Activated CD4-positive, alpha-beta T cell treated with anti-CD3 and anti-CD28 coated beads, Interleukin-2, amount 50 U/mL, for 1 hour (primary cell): ENCODE measurements at places on chromosomes 1 and 21.

GRCh38 chr1:173474097-173474779, 2.9 kb upstream of the PRDX6 start:
- no peak for DNase-seq

DNA sequence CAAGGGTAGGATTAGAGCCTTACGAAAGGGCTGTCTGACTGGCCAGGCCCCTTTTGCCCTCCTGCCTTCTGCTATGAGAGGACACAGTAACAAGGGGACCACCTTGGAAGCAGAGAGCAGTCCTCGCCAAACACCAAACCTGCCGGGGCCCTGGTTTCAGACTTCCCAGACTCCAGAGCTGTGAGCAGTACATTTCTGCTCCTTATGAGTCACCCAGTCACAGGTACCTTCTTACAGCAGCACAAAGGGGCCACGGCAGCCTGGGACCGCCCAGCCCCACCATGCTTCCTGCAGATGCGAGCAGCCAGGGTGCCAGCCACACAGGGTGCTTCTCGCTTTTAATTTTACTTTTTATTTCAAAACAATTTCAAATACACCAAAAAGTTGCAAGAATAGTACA, 17.2 kb upstream of the POFUT2 start:
- DNase-seq, result peak; percentile 51

GRCh38 chr1:17439250-17440073, at the start of gene RCC2:
RCC2 (minus strand) TSS chr1:17439677; CDS start chr1:17438514, 1,163 bp downstream.
- peak; percentile 67 for DNase-seq

DNA sequence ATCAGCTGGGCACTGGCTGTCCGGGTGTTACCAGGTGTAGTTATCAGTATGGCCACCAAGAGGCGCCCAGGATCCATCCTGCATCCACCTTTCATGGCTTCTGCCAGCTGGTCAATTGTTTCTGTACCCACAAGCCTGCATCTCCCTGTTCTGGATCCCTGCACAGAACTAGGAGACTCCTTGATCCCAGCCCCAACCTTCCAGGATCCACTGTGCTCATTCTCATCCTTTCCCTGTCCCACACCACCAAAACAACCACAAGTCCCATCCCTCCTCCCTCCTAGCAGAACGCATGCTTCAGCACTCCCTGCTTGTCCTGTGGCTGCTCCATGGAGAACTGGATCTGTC, 27.2 kb upstream of the FOXE3 start:
- DNase-seq, result peak; percentile 24

DNA sequence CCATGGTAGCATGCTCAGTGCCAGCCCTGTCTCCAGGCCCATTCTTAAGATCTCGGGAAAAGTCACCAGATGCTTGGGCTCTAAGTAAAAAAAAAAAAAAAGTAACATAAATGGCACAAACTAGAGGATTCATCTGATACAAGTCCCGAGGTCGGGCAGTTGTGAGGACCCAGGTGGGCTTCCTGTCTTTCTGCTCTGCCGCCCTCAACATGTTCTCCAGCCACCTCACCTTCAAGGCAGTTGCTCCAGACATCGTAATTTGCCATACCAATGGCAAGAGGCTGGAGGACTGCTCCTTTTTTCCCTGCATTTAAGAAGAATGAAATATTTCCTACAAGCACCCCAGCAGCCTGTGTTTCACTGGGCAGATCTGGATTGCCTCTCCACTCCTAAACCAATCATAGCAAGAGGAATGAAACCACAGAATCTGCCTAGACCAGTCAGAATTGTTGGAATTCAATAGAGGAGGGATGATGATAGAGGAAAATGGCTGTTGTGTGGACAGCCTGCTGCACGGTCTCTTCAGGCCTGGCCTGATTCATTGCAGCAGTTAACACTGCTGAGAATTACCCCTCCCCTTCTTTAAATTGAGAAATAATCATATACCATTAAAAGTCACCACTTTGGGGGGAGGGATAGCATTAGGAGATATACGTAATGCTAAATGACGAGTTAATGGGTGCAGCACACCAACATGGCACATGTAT, 5.4 kb downstream of the HMGN2 start:
- DNase-seq, result no peak

GRCh38 chr1:211469938-211470529, 21.9 kb downstream of the RD3 start:
- peak; percentile 39 for DNase-seq

DNA sequence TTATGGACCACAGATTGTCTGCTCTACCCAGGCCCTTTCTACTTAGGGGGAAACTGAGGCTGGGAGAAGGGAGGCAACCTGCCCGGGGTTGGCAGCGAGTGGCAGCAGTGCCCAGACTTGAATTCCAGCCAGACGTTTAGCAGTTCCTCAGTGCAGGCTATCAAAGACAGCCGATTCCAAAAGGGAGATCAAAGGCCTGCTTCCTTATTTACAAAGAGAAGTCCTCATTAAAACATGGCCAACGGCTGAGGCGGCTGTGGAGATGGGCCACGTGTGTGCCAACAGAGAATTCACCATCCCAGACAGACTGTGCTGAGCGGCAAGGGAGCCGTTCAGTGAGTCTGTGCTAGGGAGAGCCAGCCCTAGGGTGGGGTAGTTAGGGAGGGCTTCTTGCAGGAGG, 27.7 kb downstream of the C1QB start:
- DNase-seq, result no peak

DNA sequence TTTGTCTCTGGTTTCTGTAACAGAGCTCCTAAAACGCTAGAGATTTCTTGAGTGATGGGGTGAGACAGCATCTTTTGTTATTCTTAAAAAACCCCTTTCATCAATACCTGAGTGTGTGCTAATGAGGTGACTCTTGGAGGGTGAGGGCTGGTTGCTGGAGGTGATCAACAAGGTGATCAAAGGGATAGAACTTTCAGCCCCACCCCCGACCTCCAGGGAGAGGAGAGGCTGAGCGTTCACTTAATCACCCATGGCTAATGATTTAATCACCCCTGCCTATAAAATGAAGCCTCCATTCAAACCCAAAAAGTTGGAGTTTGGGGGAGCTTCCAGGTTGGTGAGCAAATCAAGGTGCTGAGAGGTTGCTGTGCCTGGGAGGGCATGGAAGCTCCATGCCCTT, 175.4 kb downstream of the SLC35F3 start:
- no peak for DNase-seq

DNA sequence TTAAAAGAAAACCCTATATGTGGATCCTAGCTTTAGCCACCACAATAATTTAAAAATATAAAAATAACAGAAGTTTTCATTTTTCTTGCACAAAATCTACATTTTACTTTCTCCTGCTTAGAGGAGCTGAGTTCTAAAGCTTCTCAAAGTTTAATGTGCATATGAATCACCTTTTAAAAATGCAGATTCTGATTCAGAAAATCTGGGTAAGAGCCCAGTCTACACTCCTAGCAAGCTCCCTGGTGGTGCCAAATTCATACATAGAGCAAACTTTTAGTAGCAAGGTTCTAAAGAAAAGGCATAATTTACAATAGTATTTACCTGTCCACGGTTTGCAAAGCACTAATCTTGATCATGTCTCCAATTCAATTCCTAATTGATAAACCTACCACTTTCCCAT, 19.3 kb downstream of the RSBN1 start:
- DNase-seq, result no peak

DNA sequence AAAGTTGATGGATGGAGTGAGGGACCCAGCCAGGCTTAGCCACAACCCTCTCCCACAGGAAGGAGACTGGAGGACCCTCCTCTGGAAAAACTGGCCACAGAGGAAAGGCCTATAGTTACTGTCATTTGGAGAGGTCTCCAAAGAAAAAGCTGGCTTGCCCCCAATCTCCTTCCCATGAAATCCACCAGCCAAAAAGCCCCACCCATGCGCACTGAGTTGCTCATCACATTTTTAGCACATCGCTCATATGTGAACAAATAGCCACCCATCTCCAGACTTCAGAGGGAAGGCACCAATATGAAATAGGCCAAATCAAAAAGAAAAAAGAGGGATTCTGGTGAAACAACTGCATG, 36.9 kb upstream of the QSOX1 start:
- no peak for DNase-seq

DNA sequence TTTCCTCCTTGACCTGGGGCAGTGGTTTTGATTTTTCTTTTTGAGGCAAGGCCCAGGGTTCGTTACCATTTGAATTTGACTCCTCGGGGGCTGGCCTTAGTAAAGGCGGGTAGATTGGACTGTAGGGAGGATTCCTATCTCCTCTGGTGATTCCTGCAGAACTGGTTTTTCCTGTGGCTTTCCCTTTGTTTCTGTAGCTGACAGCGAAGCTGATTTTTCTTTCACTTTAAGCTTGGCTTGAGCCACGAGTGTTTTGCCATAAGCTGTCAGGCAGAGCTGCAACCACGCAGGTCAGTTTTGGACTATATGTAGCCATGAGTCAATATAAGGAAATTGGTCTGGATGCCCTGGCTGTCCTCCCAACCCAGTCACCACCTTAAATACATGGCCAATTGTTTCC, 28.7 kb upstream of the KCNJ15 start:
- DNase-seq, result no peak

DNA sequence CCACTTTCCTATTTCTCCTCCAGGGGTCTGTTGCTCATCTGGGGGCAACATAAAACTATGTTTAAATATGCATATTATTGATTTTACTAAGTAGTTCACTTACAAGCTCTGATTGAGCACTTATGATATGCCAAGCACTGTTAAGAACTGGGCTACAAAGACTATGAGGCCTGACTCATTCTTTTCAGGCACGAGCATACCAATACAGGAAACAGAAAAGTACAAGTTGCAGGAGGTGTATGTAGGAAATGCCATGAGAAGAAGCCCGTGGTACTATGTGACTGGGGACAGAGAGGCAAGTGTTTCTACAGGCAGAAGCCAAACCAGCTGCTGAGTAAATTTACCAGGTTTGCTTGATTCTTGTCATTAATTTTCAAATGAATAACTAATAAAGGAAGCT, 120.4 kb upstream of the PTGFR start:
- no peak for DNase-seq

- no peak for DNase-seq
These were observed 2.8 kb upstream of the SERINC2 start for GRCh38 chr1:31409946-31410858.

GRCh38 chr1:66381621-66382275, 152.2 kb upstream of the SGIP1 start:
- DNase-seq, result no peak

- DNase-seq, result no peak
These were observed 133.2 kb upstream of the KCNJ15 start for GRCh38 chr21:38123626-38124025.

- DNase-seq, result no peak
These were observed 117.2 kb upstream of the OLIG2 start for GRCh38 chr21:32908534-32908933.

- no peak for DNase-seq
These were observed 2.8 kb downstream of the KCNN3 start for GRCh38 chr1:154867064-154867825.

- no peak for DNase-seq
These were observed 15.0 kb downstream of the HTR1D start for GRCh38 chr1:23202263-23202749.

DNA sequence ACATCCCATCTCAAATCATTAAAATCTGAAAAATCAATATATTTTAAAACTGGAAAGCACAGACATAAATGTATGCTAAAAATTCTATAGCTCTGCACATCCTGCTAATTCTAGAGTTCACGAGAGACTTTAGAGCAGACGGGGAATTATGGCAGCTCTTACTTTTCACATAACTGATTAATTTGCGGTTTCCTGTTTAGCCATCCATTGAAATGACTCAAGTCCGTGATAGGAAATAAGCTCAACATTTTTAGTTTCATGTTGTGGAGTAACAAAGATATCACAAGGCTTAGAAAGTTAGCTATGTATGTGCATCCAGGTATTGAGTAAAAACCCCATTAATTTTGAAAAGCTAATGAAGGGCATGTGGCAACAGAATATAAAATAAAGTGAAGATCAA, 123.2 kb downstream of the SMYD2 start:
- no peak for DNase-seq

DNA sequence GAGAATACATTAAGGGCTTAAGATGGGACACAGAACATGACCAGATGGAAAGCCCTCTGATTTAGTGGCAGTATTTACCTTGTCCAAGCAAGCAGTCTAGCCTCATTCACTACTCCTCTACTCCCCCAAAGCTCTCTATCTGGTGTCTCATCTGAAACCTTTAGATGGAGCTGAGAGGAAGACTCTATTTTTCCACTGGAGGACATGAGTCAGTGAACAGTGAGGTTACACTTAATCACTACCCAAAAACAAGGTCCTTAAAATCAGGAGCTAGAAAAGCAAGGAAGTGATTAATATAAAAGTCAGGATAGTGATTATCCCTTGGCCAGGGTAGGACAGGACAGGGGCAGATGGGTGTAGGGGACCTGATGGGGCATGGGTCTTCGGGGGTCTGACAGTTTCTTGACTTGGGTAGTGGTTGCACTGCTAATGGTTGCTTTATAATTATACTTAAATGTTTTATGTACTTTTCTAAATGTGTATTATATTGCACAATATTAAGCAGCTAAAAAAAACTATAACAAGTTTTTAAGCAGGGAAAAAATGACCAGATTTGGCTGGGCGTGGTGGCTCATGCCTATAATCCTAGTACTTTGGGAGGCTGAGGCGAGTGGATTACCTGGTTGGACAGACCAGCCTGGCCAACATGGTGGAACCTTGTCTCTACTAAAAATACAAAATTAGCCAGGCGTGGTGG, 3.0 kb downstream of the PTPN22 start:
- no peak for DNase-seq

GRCh38 chr1:115356356-115356755, 18.3 kb upstream of the NGF start:
- DNase-seq, result no peak

DNA sequence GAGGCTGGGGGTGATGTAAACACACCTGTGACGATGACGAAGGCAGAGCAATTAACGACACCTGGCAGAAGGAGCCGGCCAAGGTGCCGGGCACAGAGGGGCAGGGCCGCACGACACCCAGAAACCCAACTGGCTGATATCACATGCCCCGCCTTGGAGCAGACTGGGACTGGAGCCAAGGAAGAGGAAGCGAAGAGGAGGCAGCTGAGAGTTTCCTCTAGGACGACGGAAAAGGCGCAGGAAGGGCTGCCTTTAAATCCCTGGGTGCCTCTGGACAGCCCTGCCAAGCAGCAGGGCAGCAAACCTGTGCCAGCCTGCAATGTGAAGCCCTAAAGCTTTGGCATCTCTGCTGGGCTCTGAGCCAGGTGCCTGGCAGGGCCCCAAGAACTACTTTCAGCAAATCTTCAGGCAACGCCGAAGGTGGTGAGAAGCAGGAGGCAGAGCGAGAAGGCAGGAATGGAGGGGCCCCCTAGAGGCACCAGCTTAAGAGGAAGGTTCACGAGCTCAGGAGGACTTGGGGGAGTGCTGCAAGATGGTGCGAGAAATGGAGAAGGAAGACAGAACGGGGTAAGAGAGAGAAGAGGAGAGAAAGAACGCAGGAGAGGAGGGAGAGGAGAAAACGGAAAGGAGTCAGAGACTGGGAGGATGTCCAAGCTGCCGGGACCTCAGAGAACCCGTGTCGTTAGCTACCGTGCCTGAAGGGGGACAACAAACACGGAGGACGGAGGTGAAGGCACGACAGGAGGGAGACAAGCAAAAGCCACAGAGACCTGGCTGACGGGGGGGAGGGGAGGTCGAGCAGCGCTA, 25.3 kb upstream of the PEF1 start:
- DNase-seq, result peak; percentile 13

- no peak for DNase-seq
These were observed 5.9 kb downstream of the USP24 start for GRCh38 chr1:55209247-55209646.

- DNase-seq, result no peak
These were observed 39.4 kb downstream of the LTN1 start for GRCh38 chr21:28953247-28953646.
